Stimulated activated CD8-positive, alpha-beta memory T cell treated with anti-CD3 and anti-CD28 coated beads, Interleukin-4, amount 100 ng/mL, for 1 hour (primary cell): ENCODE measurements at places on chromosomes 3 and 15.

DNA sequence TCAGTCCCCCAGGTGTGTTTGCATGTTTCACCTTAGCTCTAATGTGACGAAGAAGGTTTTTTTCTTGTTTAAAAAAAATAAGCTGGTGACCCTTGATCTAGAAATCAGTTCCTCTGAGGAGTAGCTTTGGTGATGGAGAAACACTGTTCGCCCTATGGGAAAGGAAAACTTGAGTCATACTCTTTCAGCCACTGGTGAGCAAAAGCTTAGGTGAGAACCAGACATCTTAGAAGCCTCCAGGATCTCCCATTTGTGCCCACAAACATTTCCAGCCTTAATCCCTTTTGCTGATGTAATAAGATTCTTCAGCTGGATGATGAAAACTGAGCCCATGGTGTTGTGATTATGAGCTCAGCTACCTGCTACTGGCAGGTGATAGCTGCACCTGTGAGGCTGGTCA lies 37.8 kb downstream of the SLC27A2 start:
- DNase-seq = no peak

DNA sequence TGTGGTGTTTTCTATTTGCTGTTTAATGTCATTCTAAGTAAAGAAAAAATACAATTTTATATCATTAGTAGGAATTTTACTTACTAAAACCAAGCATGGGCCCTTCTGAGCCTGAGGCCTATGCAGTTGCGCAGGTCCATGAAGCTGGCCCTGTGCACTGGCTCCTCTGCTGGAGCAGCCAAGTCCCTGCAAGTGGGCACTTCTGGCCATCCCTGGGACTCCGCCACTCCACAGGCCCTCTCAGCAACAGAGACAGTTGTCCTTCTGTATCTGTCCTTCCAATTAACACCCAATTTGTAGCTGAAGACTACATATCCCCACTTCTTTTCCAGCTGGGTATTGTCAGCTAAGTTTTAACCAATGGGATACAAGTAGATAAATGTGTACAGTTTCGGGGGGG lies 49.9 kb upstream of the RYK start:
- DNase-seq = no peak

- no peak for DNase-seq
These were observed 83.4 kb upstream of the RNU6-1 start for GRCh38 chr15:67922971-67923945.

DNA sequence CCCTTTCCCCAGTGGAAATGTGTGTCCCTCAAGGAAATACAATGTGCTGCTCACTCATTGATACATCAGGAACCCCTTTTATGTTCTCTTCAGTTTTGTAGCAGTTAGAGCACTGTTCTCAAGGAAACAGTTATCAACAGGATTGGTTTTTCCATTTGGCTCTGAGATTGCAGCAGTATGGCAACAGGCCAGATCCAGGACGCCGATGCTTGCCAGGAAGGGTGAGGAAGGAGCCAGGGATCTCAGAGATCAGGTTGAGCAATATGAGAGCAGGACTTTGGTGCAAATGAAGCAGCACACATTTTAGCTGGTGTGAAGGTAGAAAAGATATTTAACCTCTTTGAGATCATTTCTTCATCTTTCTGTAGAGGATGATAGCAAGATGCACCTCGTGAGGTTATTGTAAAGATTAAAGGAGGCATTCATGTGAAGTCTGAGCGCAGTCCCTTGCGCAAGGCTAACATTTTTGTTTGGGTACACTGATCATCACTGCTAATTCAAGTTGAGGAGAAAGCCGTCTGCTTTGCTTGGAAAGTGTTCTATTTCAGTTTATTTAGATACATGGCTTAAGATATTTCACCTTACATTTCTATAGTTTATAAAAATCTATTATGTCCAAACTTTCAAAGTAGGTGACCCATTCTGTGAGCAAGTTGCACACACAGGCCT lies 68.5 kb downstream of the KCNH8 start:
- no peak for DNase-seq

- DNase-seq = no peak
These were observed 116.3 kb upstream of the MEF2A start for GRCh38 chr15:99449514-99449913.

GRCh38 chr3:47082519-47082918 lies 81.4 kb downstream of the SETD2 start:
- DNase-seq = no peak

DNA sequence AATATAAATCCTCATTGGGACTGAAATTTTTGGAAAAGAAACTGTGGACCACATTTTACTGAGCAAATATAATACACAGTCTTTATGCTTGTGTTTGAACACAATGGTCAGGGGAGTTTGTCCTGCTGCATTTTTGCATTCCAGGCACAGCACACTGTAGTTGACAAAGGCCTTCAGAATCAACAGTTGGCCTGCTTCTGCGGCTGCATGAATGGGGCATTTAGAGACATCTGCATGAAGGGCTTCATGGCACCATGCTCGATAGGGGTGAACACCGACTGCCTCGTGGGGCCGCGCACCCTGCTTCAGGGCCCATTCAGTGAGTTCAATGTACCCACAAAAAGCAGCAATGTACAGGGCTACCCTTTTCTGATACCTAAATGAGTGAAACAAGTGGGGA lies 15.4 kb upstream of the COMMD2 start:
- DNase-seq = no peak

GRCh38 chr15:25403771-25404170 lies 35.1 kb downstream of the UBE3A start:
- DNase-seq = no peak

GRCh38 chr15:92166751-92167405 lies 226.8 kb upstream of the ST8SIA2 start:
- DNase-seq = no peak

GRCh38 chr3:36864180-36865053 lies 80.4 kb downstream of the TRANK1 start:
- no peak for DNase-seq

- DNase-seq = no peak
These were observed 104.3 kb upstream of the EOMES start for GRCh38 chr3:27826448-27826847.

DNA sequence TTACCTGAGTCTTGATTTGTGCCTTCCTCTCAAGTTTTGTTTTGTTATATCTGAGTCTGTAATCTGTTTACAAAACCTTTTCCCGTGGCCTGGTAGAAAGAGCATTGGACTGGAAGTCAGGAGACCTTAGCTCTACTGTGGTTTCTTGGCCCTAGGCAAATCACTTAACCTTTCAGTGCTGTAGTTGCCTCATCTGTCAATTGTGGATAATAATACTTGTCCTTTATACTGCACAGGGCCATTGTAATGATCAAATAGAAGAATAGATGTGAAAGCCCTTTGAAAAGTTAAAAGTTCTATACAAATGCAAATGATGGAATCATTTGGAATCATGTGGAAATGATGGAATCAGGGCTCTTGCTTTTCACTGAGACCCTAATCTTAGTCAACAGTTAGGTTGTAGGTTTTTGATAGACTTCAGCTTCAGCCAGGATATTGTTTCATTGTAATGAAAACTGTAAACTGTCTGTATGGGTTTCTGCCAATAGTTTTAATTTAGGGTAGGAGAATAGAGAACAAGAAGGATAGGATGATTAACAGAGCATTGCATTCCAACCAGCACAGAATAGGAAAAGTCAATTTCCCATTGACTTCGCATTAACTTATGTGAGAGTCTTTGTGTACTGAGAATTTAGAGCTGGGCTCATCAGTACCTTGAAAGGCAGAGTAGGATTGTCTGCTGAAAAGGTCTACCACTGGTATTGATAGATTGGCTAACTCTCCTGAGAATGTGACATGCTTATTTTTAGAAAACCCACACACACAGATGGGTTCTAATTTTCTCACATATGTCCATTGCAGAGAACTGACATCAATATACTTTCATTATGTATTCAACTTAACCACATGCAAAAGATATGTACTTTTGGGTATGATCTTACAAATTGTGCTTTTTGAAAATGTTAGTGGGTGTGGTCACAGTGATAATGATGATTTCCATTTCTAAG lies 21.8 kb downstream of the MAP2K5 start:
- DNase-seq = no peak

- DNase-seq = no peak
These were observed 32.4 kb downstream of the KLHL18 start for GRCh38 chr3:47315069-47315647.

- DNase-seq = no peak
These were observed 43.2 kb downstream of the SLC6A20 start for GRCh38 chr3:45753095-45753494.

DNA sequence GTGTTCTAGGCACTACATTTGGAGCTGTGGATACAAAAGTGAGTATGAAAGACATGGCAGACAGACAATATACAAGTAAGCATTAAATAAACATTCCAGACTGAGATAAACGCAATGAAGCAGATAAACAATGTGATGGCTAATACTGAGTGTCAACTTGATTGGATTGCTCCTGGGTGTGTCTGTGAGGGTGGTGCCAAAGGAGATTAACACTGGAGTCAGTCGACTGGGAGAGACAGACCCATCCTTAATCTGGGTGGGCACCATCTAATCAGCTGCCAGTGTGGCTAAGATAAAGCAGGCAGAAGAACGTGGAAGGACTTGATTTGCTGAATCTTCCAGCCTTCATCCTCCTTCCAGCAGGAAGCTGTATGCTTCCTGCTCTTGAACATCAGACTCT lies 77.2 kb downstream of the CADPS start:
- DNase-seq = no peak

- DNase-seq = no peak
These were observed 4.1 kb downstream of the ARID3B start for GRCh38 chr15:74545086-74545485.

GRCh38 chr3:45677841-45678240 lies 11.4 kb upstream of the SACM1L start:
- DNase-seq = no peak

- DNase-seq = no peak
These were observed 27.8 kb downstream of the LIPC start for GRCh38 chr15:58459560-58459959.

- DNase-seq = no peak
These were observed 2.7 kb downstream of the RAB8B start for GRCh38 chr15:63191895-63192618.

GRCh38 chr15:76991741-76992645 lies 2.9 kb upstream of the PSTPIP1 start:
- no peak for DNase-seq

DNA sequence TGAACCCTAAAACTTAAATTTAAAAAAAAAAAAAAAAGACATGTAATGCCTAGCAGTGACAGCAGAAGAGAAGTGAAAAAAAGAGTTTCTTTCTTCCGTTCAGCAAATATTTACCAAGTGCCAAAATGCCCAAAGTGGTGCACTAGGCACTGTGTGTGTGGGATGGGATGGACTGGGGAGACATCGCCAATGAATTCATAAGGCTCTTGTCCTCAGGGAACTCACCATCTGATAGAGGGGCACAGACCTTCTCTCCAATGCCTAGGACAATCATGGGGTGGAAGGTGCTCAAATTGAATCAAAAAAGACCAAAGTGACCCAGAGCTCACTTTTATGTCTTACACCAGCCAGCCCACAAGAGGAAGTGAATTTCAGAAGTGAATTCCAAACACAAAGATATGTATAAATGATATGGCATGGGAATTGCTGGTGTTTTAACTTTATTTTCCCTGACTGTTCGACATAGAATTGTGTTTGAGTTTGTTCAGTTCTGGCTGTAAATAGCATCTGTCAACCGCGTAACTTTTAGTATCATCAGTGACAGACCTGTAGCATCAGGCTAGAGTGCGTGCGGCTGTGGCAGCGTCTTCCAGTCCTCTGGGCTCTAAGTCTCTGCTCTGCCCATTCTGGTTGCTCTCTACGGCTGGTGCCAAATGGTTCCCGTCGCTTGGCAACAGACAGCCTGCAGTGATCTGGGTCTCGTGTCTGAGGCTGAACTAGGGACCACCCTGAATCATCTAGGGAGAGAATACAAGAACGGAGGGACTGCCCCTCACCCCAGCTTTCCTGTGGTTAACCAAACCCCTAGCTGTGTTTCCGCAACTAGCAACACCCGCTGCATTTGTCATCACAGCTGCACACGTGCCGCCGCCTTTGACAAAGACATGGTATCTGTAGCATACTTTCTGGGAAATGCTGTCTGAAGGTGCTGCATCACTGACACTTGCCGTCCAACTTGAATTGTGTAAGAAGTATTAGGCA lies 154.0 kb upstream of the THBS1 start:
- peak; percentile 54 for DNase-seq

DNA sequence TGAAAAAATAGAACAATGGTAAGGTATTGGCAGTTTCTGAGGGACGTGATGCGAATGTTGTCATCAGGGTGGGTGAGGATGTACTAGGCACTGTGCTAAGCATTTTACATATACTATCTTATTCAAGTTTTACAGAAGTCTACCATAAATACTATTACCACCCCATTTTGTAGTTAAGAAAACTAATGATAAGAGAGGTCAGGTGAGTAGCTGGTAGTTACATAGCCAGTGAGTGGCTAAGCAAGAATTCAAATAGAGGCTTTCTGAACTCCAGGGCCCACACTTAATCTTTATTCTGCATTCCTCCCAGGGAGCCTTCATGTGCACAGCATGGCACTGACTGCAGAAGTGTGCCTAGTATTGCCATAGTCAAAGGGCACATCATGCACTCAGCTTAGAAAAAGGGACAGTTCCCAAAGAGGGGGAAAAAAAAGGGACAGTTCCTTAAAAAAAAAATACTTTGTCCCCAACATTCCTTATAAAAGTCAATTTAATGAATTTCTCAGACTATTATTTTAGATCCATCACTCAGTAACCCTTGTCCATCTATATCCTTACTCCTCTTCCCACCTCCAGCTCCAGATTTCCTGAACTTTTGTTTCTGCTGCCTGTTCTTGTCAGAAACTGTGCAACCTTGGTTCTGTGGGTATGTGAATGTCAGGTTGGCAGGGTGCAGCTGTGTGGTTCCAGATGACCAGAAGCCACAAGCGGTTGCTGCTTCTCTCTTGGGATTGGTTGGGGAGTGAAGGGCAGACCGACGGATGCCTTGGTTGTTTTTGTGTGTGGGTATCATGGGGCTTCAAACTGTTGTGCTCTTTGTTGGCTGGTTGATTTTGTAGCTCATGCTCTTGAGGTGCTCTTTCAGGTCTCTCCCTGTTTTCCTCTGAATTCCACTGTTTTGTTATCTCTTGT lies 8.3 kb downstream of the MAPKBP1 start:
- no peak for DNase-seq
